ENCODE measurements at places on chromosomes 1 and 21. TPM values are rescaled to one million over a fixed set of nuclear protein-coding genes. Genes with fewer than 3 reads are reported as not detected.

- no peak for DNase-seq
These were observed 52.8 kb upstream of the LYPLAL1 start for GRCh38 chr1:219120624-219121544.

DNA sequence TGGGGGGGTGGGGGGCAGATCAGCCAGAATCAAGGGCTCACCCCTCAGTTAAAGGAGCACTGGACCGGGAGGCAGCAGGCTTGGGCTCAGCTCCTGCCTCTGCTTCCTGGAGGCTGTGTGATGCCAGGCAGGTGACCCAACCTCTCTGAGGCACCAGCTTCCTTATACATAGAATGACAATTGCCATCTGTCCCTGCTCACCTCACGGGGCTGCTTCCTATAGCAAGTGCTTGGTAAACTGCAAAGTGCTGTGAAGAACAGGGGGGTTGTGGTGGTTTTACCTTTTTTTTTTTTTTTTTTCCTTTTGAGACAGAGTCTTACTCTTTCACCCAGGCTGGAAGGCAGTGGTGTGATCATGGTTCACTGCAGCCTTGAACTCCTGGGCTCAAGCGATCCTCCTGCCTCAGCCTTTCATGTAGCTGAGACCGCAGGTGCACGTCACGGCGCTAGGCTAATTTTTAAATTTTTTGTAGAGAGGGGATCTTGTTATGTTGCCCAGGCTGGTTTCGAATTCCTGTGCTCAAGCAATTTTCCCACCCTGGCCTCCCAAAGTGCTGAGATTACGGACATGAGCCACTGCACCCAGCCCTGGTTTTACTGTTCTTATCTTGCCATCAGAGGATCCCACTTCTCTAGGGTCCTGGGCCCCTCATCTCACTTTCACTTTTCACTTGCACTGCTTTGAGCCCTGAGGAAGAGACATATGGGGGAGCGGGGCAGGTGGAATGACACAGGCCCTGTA, 11.6 kb downstream of the KCNQ4 start:
- DNase-seq: no peak

Gene PRAMEF33
- total RNA-seq: not detected

GRCh38 chr1:200443860-200444259, 34.0 kb upstream of the ZNF281 start:
- DNase-seq: no peak

Gene MYBPH
- total RNA-seq: not detected

Gene FCGR2B
- total RNA-seq: not detected

- DNase-seq: no peak
These were observed 96.3 kb downstream of the ARHGEF10L start for GRCh38 chr1:17635811-17636210.

Gene MFSD2A
- 18.2 TPM for total RNA-seq

Gene SHE
- total RNA-seq: 0.48 TPM

GRCh38 chr1:228059634-228060457, 22.7 kb upstream of the ARF1 start:
- DNase-seq: peak; percentile 100

DNA sequence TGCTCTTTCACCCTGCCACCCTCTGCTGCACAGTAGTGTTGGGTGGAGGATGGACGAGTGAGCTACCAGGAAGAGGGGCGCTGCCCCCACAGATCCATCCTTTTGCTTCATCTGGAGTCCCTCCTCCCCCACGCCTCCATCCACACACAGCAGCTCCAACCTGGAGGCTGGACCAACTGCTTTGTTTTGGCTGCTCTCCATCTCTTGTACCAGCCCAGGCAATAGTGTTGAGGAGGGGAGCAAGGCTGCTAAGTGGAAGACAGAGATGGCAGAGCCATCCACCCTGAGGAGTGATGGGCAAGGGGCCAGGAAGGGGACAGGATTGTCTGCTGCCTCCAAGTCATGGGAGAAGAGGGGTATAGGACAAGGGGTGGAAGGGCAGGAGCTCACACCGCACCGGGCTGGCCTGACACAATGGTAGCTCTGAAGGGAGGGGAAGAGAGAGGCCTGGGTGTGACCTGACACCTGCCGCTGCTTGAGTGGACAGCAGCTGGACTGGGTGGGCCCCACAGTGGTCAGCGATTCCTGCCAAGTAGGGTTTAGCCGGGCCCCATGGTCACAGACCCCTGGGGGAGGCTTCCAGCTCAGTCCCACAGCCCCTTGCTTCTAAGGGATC, 8.5 kb downstream of the CHRNB2 start:
- no peak for DNase-seq

DNA sequence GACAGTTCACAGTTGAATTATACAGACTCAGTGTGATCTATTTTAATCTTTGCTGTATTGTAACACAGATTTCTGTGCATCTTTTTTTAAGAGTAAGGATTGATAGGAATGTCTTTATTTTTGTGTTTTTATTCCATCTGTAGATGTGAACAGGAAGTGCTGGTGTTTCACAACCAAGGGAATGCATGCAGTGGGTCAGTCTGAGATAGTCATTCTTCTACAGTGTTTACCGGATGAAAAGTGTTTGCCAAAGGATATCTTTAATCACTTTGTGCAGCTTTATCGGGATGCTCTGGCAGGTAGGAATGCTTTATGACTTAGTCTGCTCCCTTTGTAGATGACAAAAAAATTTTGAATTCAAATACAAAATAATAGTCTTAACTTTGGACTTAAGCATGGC, 84.5 kb downstream of the CC2D1B start:
- no peak for DNase-seq

GRCh38 chr1:234069760-234070159, 165.3 kb downstream of the SLC35F3 start:
- no peak for DNase-seq

DNA sequence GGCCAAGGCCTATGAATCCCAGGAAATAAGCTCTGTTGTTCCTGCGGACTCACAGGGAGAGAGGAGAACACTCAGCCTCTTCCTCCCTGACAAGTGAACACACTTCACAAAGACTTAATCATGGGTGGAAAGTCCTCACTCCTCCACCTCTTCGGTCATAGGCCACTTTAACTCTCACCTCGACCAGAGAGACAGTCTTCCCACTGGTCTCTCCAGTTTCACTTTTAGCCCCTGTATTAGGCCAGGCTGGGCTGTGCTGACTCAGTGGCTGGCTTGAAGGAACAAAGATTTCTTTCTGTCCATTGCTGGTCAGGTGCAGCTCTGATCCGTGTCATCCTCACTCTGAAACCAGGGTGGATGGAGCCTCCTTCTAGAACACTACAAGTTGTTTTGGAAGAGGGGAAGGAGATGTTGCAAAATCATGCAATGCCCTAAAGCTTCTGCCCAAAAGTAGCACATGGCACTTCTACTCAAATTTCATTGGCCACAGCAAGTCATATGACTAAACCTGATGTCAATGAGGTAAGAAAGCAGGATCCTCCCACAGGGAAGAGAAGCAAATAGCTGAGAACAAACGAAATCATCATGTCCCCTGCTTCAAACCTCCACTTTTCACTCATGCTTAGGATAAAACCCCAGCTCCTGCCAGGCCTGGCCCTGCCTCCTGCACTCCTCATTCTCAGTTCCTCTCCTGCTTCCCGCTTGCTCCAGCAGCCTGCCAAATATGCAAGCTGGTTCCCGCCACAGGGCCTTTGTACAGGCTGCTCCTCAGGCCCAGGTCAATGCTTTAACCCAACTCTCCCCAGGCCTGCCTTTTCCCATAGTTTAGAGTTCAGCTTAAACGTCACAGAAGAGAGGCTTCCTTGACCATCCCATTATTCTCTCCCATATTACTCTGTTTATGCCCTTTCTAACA, 150.5 kb upstream of the RUNX3 start:
- DNase-seq: no peak

DNA sequence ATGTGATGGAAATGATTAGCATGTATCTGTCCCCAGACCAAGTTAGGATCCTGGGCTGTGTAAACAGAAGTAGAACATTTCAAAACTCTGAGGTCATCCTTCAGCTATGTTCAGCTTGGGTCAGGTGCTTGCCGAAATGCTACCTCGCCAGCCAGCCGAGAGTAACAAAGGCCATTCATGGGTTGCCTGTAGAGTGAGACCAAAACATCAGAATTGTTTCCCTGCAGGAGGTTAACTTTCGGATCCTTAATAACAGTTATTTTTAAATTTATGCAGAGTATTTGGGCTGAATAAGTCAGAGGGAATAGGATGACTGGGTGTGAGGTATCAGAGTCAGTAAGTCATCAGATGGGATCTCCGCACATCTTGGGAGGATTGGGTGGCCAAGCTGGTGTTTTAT, 35.6 kb downstream of the SMYD2 start:
- DNase-seq: peak; percentile 86

DNA sequence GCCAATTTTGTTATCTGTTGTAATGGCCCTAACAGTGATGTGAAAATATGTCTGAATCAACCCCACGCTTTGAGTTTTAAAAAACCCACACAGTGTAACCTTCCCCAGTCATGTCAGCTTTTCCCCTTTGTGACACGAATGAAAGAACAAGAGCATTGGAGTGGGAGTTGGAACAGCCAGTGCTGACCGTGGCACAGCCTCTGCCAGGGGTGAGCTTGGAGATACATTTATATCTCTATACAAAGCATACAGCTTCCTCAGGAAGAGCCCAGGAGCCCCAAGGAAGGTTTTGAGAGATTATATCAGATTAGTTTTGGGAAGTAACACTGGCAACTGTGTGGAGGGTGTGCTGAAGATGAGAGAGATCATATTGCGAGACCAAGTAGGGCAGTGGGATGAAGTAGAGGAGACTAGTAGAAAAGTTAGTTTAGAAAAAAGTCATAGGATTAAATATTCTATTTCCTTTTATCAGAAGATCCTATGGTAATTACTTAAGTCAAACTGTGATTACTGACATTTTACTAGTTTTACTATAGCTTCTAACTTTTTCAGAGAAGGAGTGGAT, 15.9 kb downstream of the LRRC8B start:
- no peak for DNase-seq

DNA sequence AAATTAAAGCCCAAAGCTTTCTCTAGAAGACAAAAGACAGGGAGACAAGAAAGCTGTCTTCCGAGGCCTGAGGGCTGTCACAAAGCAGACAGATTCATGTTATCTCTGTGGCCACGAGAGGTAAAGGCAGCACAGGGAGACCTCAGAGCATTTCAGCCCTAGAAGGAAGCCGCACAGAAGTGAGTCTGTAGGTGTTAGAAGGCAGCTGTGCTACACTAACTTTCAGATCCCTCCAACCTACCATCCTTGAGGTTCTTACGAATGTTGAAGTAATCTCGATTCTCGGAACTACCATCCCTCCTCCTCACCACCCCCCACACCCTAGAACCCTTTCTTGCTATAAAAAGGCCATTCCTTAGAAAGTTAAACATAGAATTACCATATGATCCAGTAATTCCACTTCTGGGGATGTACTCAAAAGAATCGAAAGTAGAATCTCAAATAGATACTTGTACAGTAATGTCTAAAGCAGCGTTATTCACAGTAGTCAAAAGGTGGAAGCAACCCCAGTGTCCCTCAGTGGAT, 21.5 kb upstream of the LYST start:
- DNase-seq: no peak

- peak; percentile 38 for DNase-seq
These were observed 131.9 kb downstream of the CRB1 start for GRCh38 chr1:197399755-197400521.

Gene AGO3
- 23.6 TPM for total RNA-seq

- peak; percentile 20 for DNase-seq
These were observed 4.7 kb upstream of the FTCD start for GRCh38 chr21:46159841-46160656.

Gene DENND4B
- 84.6 TPM for total RNA-seq

Gene CD52
- 4.1 TPM for total RNA-seq

DNA sequence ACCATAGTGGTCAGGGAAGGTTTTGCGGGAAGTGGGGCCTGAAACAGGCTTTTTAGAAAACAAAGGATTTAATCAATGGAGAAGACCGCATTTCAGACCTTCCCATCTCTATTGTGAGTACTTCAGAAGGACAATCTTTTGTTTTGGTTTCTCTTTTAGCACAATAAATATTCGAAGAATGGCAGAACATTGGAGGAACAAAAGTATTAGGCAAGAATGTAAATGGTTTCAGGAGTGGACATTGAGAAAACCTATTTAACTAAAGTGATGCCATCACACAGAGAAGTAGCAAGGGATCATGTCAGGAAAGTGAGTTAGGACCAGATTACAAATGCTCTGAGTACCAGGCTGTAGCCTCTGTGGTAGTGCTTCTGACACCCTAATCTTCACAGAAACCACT, 26.8 kb upstream of the UBE2U start:
- no peak for DNase-seq

GRCh38 chr1:201460814-201461644, 8.0 kb downstream of the PHLDA3 start:
- DNase-seq: no peak

GRCh38 chr1:4086921-4087320, 186.8 kb upstream of the C1orf174 start:
- DNase-seq: no peak

- DNase-seq: no peak
These were observed 94.7 kb upstream of the GPR52 start for GRCh38 chr1:174352883-174353608.

Data from H9 (cell line).